ENCODE measurements at places on chromosomes 7 and 10.

DNA sequence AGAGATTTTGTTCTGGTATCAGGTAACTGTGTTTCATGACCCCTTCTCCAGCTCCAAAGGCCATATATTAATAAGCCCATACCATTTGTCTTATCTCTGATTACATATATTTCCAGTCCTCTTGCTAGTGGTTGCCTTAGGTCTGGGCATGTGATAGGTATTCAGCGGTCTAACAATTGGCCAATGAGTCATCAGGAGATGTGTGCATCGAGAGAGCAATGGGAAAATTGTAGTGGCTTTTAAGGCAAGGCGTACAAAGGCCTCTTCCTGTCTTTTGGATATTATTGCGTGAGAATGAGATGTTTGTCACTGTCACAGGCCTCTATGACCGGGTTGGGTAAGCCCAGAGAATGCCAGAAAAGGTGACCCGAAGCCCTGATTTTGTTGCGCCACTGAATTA, 38.6 kb upstream of the SFRP5 start:
- DNase-seq: peak; percentile 28

DNA sequence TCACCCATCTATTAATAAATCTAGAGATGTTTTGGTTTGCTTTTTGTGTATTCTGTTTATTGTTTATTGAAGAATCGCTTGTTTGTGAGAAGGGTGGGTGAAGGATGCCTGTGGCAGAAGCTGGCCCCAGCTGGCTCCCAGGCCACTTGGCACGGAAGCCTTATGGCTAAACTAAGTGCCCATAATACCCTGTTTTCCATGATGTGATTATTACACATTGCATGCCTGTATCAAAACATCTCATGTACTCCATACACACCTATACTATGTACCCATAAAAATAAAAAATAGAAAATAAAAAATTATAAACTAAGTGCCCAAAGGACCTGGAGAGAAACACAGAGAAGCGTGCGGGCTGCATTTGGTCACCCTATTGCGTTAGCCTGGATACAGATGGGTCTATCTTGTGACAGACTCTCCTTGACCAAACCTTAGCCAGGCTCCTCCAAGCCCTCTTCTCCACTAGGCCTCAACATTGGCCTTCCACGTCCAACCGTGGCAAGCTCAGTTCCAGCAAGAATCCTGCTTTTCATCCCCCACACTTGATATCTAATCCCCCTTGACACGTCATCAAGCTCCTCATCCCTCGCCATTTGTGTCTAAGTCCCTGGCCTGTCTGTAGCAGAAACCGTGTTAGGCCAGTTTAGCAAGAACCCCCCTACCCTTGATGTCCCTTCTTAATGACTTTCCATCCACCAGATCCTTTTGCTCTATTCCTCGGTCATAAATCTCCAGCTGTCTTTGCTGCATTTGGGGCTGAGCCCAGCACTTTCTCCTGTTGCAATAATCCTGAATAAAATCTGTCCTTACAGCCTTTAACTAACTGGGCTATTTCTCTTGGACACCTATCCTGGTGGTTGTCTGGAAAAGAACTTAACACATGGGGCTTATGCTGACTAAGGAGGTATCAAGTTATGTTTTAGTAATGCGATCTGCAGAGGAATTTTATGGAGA, 245.2 kb downstream of the TNS3 start:
- DNase-seq: no peak

DNA sequence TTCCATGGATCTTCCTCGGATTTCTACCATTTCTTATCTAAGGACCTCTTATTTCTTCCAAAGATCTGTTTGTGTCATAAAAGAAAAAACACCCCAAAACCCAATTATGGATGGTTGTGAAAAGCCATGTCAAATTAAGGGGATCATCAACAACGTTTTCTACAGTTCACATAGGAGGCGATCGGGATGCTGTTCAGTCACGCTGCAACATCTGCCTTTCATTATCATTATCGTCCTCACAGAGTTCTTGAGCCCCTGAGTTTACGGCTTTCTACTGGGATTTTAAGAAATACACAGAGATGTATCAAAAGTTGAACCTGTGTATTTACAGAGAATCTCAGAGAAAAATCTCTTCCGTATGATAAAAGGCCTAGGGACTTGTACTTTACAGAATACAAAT, 101.4 kb downstream of the GRM8 start:
- DNase-seq: no peak

GRCh38 chr7:37045681-37046179, 321.4 kb upstream of the AOAH start:
- no peak for DNase-seq

- DNase-seq: no peak
Observed at GRCh38 chr7:121604627-121605316, 208.7 kb upstream of the FAM3C start.

GRCh38 chr10:120011359-120012130, 119.0 kb downstream of the SEC23IP start:
- peak; percentile 35 for DNase-seq

All from NCI-H510A treated with DMSO at 0.1 percent for 48 hours (cell line).